Left lung (tissue), 14 donors: ENCODE measurements at places on chromosomes 7 and 10. TPM values are rescaled to one million over a fixed set of nuclear protein-coding genes. Genes with fewer than 3 reads are reported as not detected.

DNA sequence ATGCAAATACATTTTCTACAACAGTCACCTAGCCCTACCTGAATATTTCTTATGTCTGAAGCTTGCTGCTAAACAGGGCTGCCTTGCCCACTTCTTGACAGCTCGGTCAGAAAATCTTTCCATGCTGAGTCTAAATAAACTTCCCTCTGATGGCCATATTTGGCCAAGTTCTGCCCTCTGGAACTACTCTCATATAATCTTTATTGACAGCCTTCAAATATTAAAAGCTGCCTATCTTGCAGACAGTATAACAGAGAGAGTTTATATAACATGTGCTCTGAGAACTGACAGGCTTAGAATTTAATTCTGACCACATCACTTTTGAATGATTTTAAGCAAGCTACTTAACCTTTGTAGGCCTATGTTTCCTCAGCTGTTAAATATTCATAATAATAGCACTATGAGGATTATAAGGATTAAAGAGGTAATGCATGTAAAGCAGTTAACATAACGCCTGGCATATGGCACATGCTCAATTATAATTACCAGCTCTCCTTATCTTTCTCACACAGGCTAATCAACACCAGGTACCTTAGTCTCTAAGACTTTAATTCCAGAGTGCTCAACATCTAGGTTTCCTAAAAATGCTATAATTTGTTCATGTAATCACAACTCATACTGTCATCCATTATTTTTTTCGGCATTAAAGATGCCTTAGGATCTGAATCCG, 334.1 kb downstream of the HPSE2 start:
- no peak for DNase-seq
- H3K4me3 ChIP-seq: no peak overlapping the region
- no peaks in the 10 kb centered on the region for H3K36me3 ChIP-seq
- no peaks in the 10 kb centered on the region for H3K4me1 ChIP-seq
- no peaks in the 10 kb centered on the region for H3K27me3 ChIP-seq

DNA sequence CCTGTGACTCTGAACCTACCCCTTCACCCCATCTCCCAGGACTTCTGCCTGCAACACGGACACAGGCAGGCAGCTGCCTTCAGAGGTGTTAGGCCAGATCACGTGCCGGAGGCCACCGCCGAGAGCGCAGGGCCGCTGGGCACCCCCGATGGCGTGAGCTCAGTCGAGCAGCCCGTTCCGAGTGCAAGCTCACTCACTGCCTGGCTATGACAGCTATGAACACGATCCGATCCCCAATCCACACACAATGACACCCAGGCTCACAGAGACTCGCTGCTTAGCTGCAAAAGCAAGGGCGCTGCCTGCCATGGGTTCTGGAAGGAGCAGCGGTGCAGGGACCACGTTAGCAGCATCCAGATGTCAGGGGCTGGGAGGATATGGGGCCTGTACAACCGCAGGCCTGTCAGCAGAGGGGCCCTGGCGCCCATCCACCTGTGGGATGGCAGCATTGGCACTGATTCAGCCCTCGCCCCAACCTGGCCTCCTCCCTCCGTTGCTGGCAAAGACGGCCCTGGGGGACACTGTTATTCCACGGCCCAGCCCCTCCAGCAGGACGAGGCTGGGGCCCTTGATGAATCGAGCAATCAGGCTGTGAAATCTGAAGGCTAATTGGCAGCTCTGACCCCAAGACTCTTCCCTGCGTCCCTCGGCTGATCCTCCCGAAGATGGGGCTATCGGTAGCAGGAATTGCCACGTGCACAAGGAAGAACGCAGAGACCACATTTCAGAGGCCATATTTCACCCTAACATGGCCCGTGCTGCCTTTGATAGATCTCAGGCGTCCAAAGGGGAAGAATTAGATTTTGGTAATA, 230.1 kb downstream of the ELFN1 start:
- H3K4me3 ChIP-seq: no peak overlapping the region
- peaks cover 37% of the 10 kb centered on the region for H3K36me3 ChIP-seq
- H3K27ac ChIP-seq: no peak overlapping the region
- no peaks in the 10 kb centered on the region for H3K27me3 ChIP-seq
- no peak for DNase-seq

- H3K4me3 ChIP-seq: no peak overlapping the region
- no peaks in the 10 kb centered on the region for H3K4me1 ChIP-seq
- H3K36me3 ChIP-seq: no peaks in the 10 kb centered on the region
- DNase-seq: no peak
These were observed 44.3 kb upstream of the ZC3HAV1 start for GRCh38 chr7:139153832-139154231.

DNA sequence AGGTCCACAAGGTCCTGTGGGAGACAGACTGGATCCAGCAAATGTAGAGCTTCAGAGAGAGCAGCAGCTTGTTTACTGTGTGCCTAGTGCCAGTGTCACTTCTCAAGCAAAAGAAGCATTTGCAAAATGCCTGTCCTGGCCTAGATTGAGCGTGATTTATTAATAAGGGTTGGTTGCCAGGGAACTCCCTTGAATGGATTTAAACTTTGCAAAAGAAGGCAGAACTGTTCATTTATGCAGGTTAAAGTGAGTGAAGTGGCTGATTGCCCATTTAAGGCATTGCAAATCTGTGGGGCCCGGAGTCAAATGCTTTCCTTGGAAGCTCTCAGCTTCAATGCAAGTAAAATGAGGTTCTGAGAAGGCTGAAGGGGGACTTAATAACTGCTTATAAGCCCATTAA, 71.3 kb downstream of the CDHR3 start:
- H3K4me1 ChIP-seq: no peaks in the 10 kb centered on the region
- no peak overlapping the region for H3K4me3 ChIP-seq
- H3K36me3 ChIP-seq: no peaks in the 10 kb centered on the region
- no peak overlapping the region for H3K27ac ChIP-seq
- H3K27me3 ChIP-seq: peaks cover 15% of the 10 kb centered on the region
- DNase-seq: no peak

- H3K27ac ChIP-seq: no peak overlapping the region
- no peak for DNase-seq
- peaks cover 1% of the 10 kb centered on the region for H3K36me3 ChIP-seq
- peaks cover 66% of the 10 kb centered on the region for H3K4me1 ChIP-seq
- H3K27me3 ChIP-seq: no peaks in the 10 kb centered on the region
- H3K4me3 ChIP-seq: no peak overlapping the region
These were observed 143.4 kb downstream of the TCF7L2 start for GRCh38 chr10:113093188-113094113.

DNA sequence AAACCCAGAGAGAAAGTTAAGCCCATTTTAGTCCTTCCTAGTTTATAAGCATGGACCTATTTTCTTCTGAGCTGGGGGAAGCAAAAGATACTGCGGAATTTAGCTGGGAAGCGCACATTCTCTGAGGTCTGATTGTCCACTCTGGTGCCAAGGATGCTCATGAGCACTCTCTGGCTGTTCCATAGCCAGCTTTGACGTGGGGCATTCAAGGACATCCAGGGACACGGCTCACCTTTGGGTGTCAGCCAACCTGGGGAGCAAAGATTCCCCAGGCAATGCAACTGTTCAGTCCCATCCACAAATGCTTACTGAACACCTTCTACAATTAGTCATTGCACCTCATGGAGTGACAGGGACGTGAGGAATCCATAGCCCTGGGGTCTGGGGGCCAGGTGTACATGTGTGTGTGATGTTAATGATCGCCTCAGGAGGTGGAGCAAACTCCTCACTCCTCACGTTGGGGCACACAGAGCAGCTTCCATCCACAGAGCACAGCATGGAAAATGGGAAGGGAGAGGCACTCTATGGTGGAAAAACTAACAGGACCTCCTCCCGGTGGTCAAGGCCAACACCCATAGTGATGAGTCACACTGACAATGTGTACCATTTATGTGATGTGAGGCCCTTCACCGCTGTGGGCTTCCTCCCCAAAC, 67.5 kb upstream of the IGFBP3 start:
- H3K4me3 ChIP-seq: no peak overlapping the region
- no peak overlapping the region for H3K27ac ChIP-seq
- DNase-seq: no peak
- H3K27me3 ChIP-seq: no peaks in the 10 kb centered on the region

- no peak overlapping the region for H3K4me3 ChIP-seq
- H3K27me3 ChIP-seq: no peaks in the 10 kb centered on the region
- no peak overlapping the region for H3K27ac ChIP-seq
- H3K36me3 ChIP-seq: no peaks in the 10 kb centered on the region
These were observed 165.8 kb downstream of the CCDC3 start for GRCh38 chr10:12835709-12836108.

DNA sequence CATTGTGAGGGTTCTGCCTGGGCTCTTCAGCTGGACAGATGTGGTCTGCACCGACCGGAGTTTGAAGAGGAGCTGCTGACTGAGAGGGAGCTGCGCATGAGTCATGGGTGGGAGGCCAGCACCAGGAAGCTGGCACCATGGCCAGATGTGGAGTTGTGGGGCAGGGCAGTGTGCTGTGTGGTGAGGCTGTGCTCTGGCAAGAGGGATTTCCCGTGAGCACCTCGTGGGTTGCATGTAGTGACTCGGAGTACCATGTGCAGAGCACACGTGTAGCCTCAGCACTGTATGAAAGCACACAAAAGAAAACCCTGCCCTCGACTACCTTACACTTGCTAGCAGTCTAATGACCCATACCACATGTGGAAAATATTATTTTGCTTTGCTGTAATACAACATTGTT, 103.4 kb downstream of the WNT2 start:
- H3K4me1 ChIP-seq: no peaks in the 10 kb centered on the region
- H3K4me3 ChIP-seq: no peak overlapping the region
- no peak overlapping the region for H3K27ac ChIP-seq
- H3K27me3 ChIP-seq: no peaks in the 10 kb centered on the region

DNA sequence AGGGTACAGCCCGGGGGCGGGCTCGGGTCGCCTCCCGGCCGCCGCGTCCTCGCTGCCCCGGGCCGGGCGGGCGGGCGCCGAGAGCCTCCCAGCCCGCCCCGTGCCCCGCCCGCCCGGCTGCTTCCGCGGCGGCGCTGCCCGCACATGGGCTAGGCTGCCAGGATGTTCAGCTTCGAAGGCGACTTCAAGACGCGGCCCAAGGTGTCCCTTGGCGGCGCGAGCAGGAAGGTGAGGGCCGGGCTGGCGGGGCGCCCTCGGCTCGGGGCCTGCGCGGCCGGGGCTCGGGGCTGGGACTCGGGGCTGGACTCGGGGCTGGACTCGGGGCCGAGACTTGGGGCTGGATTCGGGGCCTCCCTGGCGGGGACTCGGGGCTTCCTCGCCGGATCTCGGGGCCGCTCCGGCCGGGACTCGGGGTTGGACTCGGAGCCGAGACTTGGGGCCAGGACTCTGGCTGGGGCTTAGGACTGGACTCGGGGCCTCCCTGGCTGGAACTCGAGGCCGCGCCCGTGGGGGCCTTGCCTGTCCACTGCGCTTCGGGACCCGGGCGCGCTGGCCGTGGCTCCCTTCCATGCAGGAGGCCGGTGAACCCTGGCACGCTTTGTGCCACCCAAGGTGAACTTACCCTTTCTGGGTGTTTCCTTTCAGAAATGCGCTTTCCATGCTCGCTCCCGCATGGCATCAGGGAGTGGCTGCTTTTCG, 534 bp downstream of the UBE3C start:
- DNase-seq: peak; percentile 91
- H3K27ac ChIP-seq: peak overlapping the region; percentile 87
- peaks cover 15% of the 10 kb centered on the region for H3K4me1 ChIP-seq
- peaks cover 19% of the 10 kb centered on the region for H3K36me3 ChIP-seq
- no peaks in the 10 kb centered on the region for H3K27me3 ChIP-seq
- H3K4me3 ChIP-seq: peak overlapping the region; percentile 83

- no peak for DNase-seq
- H3K36me3 ChIP-seq: no peaks in the 10 kb centered on the region
- H3K27ac ChIP-seq: no peak overlapping the region
- H3K4me3 ChIP-seq: no peak overlapping the region
- no peaks in the 10 kb centered on the region for H3K27me3 ChIP-seq
These were observed 148.7 kb downstream of the CACNA2D1 start for GRCh38 chr7:82294865-82295264.

DNA sequence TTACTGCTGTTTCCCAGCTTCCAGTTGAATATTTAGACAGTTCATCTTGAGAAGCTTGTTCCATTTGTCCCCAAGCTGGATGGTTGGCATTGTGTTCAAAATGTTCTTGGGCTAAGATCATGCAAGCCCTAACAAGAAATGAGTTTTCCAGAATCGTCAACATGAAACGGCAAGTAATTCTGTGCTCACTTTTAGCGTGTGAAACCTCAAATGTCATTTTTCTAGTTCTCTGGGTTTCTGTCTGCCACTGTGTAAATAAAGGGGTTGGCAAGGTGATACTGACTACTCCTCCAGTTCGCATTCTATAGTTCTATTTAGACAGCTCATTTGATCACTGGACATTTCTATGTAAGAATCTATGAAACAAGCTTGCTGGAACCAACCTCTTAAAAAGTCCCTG, 194.0 kb downstream of the AHR start:
- DNase-seq: no peak
- no peak overlapping the region for H3K27ac ChIP-seq
- H3K27me3 ChIP-seq: no peaks in the 10 kb centered on the region
- H3K36me3 ChIP-seq: no peaks in the 10 kb centered on the region
- no peaks in the 10 kb centered on the region for H3K4me1 ChIP-seq
- no peak overlapping the region for H3K4me3 ChIP-seq

GRCh38 chr7:2399848-2400587, 3.4 kb upstream of the CHST12 start:
- peak; percentile 75 for DNase-seq
- H3K36me3 ChIP-seq: no peaks in the 10 kb centered on the region
- H3K4me3 ChIP-seq: no peak overlapping the region
- H3K27ac ChIP-seq: peak overlapping the region; percentile 49
- peaks cover 15% of the 10 kb centered on the region for H3K4me1 ChIP-seq

GRCh38 chr7:751826-752225, 24.7 kb upstream of the PRKAR1B start:
- no peaks in the 10 kb centered on the region for H3K27me3 ChIP-seq
- no peaks in the 10 kb centered on the region for H3K4me1 ChIP-seq
- no peak overlapping the region for H3K4me3 ChIP-seq
- no peak for DNase-seq
- peaks cover 50% of the 10 kb centered on the region for H3K36me3 ChIP-seq
- no peak overlapping the region for H3K27ac ChIP-seq

GRCh38 chr7:111676811-111677210, 114.5 kb upstream of the IMMP2L start:
- no peak overlapping the region for H3K4me3 ChIP-seq
- DNase-seq: no peak
- no peaks in the 10 kb centered on the region for H3K36me3 ChIP-seq
- no peaks in the 10 kb centered on the region for H3K27me3 ChIP-seq

DNA sequence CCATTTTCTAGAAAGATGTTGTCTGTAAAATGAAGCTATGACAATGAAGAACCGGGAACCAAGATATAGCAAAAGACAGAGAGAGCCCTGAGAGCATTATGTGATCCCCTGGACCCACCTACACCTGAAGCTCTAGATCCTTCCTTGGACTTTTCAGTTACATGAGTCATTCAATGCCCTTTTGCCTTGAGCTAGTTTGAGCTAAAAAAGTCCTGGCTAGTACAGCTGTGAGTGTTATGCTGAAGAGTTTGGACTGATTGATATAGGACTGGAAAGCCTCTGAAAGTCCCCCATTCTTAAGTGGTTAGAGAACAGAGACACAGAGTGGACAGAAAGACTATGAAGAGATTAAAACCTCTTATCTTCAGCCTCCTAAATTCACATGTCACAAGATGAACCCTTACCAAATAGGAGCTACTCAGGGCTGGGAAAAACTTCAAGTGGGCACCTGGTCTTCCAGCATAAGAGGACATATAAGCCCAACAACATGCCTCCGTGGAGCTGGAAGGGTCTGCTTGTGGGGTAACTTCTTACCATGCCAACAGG, 386.8 kb upstream of the NFE2L3 start:
- H3K4me1 ChIP-seq: no peaks in the 10 kb centered on the region
- H3K36me3 ChIP-seq: no peaks in the 10 kb centered on the region
- H3K27me3 ChIP-seq: no peaks in the 10 kb centered on the region
- no peak for DNase-seq
- H3K4me3 ChIP-seq: no peak overlapping the region

The SLC18A3 gene
- total RNA-seq: not detected

The NXPH1 gene
- total RNA-seq: not detected

The ZNF248 gene
- total RNA-seq: 12.0 TPM

The GCC1 gene
- total RNA-seq: 16.9 TPM

The GRM3 gene
- total RNA-seq: not detected

The ZNF22 gene
- 19.3 TPM for total RNA-seq

The PCDH15 gene
- total RNA-seq: 1.2 TPM

The MYOZ1 gene
- 0.99 TPM for total RNA-seq
